ENCODE measurements at places on chromosomes 1 and 21.
A peak's percentile ranks its signal among the peaks of the same experiment; 100 is the strongest.

DNA sequence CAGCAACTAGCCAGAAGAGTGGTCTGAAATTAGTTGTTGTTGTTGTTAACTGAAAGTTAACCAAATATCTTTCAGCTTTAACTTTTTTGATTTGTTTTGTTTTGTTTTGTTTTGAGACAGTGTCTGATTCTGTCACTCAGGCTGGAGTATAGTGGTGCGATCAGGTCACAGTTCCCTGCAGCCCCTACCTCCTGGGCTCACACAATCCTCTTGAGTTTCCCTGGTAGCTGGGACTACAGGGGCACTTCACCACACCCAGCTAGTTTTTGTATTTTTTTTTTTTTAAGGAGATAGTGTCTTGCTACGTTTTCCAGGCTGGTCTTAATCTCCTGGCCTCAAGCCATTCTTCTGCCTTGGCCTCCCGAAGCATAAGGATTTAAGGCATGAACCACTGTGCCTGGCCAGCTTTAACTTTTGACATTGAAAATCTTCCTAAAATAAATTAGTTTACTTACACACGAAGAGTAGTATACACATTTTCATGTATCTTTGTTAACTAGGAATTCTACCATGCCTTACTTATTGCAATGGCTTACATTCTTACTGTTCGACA lies 45.0 kb downstream of the GNG12 start:
- no peak for DNase-seq

GRCh38 chr1:113818578-113818977 lies 6.3 kb upstream of the RSBN1 start:
- DNase-seq, result no peak

GRCh38 chr1:199122532-199123311 lies 483.9 kb downstream of the PTPRC start:
- peak; percentile 5 for DNase-seq

- no peak for DNase-seq
Measured at GRCh38 chr1:180112984-180113647, 41.6 kb upstream of the QSOX1 start.

DNA sequence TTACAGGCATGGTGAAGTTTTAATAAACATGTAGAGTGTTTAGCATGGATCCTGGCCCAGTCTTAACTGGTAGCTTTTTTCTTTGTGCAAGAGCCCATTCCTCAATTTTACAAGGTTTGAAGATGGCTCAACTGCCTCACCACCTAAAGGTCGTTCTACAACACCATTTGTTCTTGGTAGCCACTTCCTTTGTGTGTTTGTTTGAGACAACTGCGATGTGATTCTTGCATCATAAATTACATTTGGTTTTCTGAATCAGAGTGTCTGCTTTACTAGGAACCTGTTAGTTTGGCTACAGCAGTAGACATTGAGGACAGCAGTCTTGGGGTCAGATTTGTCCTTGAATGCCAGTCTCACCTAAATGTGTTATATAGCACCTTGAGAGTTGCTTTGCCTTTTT lies 3.3 kb downstream of the PLEKHM2 start:
- DNase-seq, result no peak

All from GM04503 (cell line).